ENCODE measurements at places on chromosomes 7 and 10.

GRCh38 chr7:7136466-7137381, 45.6 kb upstream of the C1GALT1 start:
- no peak for DNase-seq

- DNase-seq: no peak
Observed at GRCh38 chr7:680411-681127, 45.9 kb upstream of the DNAAF5 start.

DNA sequence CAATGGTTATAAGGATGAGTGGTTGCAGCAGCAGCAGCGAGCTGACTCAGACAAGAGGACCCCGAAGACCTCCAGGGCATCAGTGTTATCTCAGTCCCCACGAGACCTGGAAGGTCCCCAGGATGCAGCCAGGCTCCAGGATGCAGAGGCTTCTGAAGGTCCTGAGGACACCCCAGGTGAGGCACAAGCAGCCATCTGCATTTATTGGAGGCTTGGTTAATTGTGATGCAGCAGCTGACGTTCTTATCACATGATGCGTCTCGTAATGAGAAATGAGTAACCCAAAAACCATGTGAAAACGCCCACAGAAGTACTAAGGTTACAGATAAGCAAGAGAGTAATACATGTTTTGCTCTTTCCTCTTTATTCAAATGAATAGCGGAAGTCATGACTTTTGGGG, 17.4 kb downstream of the C7orf57 start:
- DNase-seq: peak; percentile 20

DNA sequence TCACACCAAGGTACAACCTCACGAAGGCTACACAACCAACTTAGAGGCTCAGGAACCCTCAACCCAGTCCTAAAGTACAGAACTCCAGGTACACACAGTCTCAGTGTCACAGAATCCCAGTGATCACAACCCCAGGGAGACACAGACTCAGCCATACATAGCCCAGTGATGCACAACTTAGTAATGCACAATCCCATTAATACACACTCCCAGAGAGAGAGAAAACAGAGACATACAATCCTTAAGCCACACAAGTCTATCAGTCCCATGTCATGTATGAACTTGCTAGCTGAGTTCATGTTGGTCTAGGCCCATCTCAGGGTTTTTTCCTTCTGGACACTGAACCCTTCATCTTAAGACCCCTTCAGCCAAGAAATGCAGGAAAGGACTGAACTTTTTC, 4.6 kb downstream of the KCNIP2 start:
- no peak for DNase-seq

GRCh38 chr10:44962870-44963738, 3.5 kb downstream of the RASSF4 start:
- DNase-seq: no peak

DNA sequence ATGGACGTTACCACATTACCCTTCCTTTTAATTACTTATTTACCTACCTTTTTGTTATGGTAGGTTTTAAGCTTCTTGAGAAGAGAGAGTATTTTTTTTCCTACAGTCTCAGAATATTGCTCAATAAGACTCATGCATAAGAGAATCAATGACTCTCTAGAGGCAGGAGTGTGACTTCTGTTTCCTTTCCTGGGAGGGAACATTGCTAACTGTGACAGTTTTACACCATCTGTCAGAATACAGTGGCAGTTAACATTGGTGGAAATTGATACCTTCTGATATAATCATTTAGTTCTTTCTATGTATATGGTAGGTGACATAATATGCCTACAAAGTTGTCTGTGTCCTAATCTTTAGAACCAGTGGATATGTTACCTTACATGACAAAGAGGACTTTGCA, 348.7 kb upstream of the POT1 start:
- no peak for DNase-seq

- DNase-seq: no peak
Observed at GRCh38 chr10:4061441-4061951, 276.5 kb upstream of the KLF6 start.

DNA sequence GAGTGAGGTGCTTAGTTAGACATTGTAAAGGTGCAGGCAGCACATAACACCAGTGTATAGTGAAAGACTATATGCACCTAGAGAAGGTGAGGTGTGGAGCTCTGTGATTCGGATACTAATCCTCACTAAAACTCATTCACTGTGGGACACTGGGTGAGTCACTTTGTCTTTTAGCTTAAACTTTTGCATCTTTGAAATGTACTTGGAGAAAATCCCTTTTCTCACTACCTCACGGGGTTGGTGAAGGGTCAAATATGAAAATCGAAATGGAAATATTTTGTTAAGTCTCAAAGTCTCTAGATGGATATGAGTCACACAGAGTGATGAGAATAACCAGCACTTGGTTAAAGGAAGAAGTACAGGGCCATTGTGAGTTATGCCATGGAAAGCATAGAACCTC, 38.0 kb downstream of the MDFIC start:
- peak; percentile 34 for DNase-seq

DNA sequence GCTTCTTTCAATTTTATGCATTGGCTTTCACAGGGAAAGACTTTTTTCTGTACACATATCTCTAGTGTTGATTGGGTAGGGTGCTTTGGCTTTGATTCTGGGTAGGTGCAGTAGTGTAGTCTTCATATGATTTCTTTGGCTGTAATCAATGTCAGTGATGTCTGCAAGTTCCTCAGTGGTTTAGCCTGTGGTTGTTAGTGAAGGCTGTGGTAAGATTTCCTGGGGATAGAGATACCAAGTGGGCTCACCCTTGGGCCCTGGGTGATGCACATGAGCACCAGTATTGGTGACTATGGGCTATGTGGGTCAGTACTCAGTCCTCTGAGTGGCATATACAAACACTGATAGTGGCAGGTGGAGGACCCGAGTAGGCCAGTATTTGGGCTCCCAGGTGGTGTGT, 13.0 kb downstream of the GIMAP8 start:
- DNase-seq: no peak

- DNase-seq: peak; percentile 43
Observed at GRCh38 chr10:74103560-74104258, 46.9 kb downstream of the AP3M1 start.

GRCh38 chr10:132946311-132946710, 3.9 kb upstream of the CFAP46 start:
- DNase-seq: no peak

DNA sequence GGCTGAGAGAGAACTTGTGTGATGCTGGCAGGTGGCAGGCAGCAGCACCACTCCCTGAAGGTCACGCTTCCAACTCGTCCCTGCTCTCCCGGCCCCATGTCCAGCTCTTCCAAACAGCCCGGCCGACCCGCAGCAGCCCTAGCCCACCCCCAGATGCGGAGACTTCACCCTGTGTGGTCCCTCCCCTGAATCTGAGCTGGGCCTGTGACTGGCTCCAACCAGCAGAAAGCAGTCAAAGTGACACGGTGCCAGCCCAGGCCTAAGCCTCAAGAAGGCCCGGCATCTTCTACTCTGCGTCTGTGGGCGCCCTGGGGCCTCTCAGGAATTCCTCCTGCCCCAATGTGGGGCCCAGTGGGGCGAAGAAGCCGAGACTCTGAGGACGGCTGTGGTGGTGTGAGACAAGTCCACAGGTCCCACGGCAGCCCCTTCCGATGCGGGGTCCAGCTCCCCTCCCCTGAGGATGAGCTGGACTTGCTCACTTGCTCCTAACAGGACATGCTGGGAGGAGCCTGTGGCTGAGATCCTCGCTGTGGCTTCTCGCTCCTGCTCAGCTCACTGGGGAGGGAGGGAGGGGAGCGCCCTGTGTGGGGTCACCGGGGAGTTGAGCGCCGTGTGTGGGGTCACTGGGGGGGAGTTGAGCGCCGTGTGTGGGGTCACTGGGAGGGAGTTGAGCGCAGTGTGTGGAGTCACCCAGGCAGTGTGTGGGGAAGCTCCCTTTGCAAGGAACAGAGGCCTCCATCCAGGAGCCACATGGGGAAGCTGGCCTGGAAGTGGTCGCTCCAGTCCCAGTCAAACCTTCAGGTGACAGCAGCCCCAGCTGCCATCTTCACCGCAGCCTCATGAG, 9.5 kb downstream of the STK32C start:
- no peak for DNase-seq
